ENCODE measurements at places on chromosomes 4 and X.

DNA sequence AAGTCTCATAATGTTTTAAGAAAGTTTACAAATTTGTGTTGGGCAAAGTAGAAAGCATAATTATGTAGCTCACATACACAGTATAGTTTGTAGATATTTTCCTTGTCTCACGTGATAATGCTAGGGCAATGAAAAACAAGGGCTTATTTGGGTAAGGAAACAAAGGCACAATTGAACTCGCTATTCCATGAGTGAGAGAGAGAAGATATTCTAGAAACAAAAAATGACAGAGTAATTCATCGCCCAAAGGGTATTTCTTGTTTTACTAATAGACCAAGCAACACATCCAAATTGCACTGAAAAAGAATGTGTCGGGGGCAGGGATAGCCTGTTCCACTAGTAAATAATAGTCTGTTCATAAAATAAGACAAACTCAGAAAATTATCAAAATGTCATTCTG, 3.6 kb upstream of the ASB11 start:
- peaks cover 16% of the 10 kb centered on the region for H3K36me3 ChIP-seq
- H3K27me3 ChIP-seq = no peaks in the 10 kb centered on the region
- DNase-seq = no peak
- H3K27ac ChIP-seq = no peak overlapping the region

- DNase-seq = no peak
- no peaks in the 10 kb centered on the region for H3K27me3 ChIP-seq
- no peak overlapping the region for H3K27ac ChIP-seq
- H3K4me1 ChIP-seq = no peaks in the 10 kb centered on the region
These were observed 158.8 kb downstream of the RBM46 start for GRCh38 chr4:154939851-154940250.

- no peaks in the 10 kb centered on the region for H3K36me3 ChIP-seq
- H3K4me1 ChIP-seq = peaks cover 14% of the 10 kb centered on the region
- H3K4me3 ChIP-seq = no peak within 1 kb of the TSS
- DNase-seq = no peak
These were observed at the start of gene TLR7 for GRCh38 chrX:12866451-12867377. Gene TLR7 (plus strand): TSS chrX:12867072. CDS start chrX:12867579, 507 bp downstream.

DNA sequence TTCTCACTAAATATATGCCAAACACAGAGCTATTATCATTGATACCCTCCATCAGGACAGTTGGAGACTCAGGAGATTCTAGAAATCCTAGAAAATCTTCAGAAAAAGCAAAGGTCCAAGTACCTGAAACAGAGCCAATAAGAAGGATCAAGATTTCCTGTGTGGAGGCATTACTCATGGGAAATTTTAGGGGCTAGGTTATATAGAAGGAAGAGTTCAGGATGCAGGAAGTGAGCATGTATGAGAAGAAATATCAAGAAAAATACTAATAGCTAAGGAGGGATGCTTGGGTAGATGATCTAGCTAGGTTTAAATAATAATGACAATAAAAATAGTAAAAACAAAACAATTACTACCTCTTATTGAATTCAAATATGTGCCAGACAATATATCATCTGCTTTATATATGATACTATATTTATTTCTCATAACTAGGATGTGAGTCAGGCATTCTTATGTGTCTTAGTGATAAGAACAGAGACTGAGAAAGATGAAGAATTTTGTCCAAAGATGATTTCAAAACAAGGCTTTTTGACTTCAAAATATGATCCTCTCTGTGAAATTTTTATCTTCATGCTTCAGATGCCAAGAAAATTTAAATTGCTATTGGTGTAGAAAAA, 66.4 kb upstream of the HHIP start:
- H3K4me1 ChIP-seq = no peaks in the 10 kb centered on the region
- H3K27me3 ChIP-seq = no peaks in the 10 kb centered on the region
- no peak for DNase-seq
- no peak overlapping the region for H3K27ac ChIP-seq

DNA sequence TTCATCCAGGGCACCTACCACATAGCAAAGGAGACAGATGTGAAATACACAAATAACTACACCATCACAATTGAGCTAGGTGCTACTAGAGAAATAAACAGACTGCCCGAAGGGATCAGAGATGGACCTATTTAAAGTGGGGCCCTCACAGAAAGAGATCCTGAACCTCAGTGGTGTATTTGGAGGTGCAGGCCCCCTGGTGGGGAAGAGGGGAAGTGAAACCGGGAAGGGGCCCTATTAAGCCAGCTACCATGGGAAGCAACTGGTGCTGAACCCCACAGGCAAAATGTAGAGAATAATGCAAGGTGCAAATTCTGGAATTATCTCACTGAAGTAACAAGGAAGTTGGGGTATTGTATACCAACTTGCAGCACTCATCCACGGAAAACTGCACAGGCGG, 78.6 kb upstream of the FAM9A start:
- no peak overlapping the region for H3K4me3 ChIP-seq
- peaks cover 4% of the 10 kb centered on the region for H3K27me3 ChIP-seq
- no peak overlapping the region for H3K27ac ChIP-seq
- no peak for DNase-seq
- no peaks in the 10 kb centered on the region for H3K4me1 ChIP-seq
- H3K36me3 ChIP-seq = no peaks in the 10 kb centered on the region

- H3K36me3 ChIP-seq = no peaks in the 10 kb centered on the region
- peaks cover 4% of the 10 kb centered on the region for H3K27me3 ChIP-seq
- H3K4me3 ChIP-seq = no peak overlapping the region
- H3K4me1 ChIP-seq = no peaks in the 10 kb centered on the region
These were observed 28.5 kb downstream of the EGFL6 start for GRCh38 chrX:13597874-13598273.

- no peak overlapping the region for H3K27ac ChIP-seq
- H3K27me3 ChIP-seq = no peaks in the 10 kb centered on the region
- H3K4me3 ChIP-seq = no peak overlapping the region
- no peaks in the 10 kb centered on the region for H3K4me1 ChIP-seq
- no peak for DNase-seq
- no peaks in the 10 kb centered on the region for H3K36me3 ChIP-seq
These were observed 422.6 kb upstream of the GALNTL6 start for GRCh38 chr4:171390626-171391025.

- DNase-seq = no peak
- no peaks in the 10 kb centered on the region for H3K36me3 ChIP-seq
- no peak overlapping the region for H3K4me3 ChIP-seq
- H3K4me1 ChIP-seq = no peaks in the 10 kb centered on the region
- H3K27me3 ChIP-seq = peaks cover 2% of the 10 kb centered on the region
- no peak overlapping the region for H3K27ac ChIP-seq
These were observed 3.6 kb downstream of the STARD8 start for GRCh38 chrX:68651110-68651509.

GRCh38 chr4:94462572-94462971, 10.8 kb downstream of the PDLIM5 start:
- DNase-seq = no peak
- H3K4me1 ChIP-seq = peaks cover 11% of the 10 kb centered on the region
- H3K27ac ChIP-seq = no peak overlapping the region
- no peak overlapping the region for H3K4me3 ChIP-seq

DNA sequence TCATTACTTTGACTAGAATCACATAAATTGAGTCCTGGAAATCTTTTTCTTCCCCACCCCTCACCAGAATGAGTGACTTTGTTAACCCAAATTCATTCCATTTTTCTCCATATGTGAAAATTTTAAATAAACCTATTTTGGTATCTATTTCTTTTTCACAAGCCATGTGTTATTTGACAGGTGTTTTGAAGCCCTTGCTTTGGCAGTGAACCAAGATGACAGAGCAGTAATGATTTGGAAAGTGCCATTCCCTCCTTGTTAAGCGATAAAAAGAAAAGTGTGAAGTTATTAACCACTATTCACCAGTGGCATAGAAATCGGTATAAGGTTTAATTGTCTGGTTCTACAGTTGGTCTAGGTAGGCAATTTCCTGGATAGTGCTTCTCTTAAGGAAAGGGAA, 66.1 kb downstream of the POLA1 start:
- no peaks in the 10 kb centered on the region for H3K27me3 ChIP-seq
- H3K27ac ChIP-seq = no peak overlapping the region
- peaks cover 2% of the 10 kb centered on the region for H3K4me1 ChIP-seq

DNA sequence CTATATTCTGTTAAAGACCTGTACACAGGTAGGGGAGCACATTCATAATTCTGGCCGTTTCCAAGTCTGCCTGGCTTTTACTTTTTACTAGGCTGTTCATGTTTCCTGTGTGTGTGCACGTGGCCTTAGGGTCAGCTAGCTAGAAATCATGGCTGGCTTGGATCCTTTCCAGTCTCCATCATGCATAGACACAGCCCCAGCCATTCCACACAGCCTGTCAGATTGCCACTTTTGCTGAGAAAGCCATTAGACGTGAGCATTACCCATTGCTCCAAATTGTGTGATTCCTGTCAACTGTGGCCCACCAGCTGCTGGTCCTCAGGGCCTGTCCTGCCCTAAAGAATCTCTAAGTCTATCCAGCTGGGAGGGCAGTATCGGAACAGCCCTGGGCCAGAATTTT, 11.4 kb upstream of the SORCS2 start:
- no peak for DNase-seq
- no peak overlapping the region for H3K4me3 ChIP-seq
- H3K36me3 ChIP-seq = peaks cover 1% of the 10 kb centered on the region
- H3K4me1 ChIP-seq = peaks cover 9% of the 10 kb centered on the region
- H3K27me3 ChIP-seq = peaks cover 3% of the 10 kb centered on the region

DNA sequence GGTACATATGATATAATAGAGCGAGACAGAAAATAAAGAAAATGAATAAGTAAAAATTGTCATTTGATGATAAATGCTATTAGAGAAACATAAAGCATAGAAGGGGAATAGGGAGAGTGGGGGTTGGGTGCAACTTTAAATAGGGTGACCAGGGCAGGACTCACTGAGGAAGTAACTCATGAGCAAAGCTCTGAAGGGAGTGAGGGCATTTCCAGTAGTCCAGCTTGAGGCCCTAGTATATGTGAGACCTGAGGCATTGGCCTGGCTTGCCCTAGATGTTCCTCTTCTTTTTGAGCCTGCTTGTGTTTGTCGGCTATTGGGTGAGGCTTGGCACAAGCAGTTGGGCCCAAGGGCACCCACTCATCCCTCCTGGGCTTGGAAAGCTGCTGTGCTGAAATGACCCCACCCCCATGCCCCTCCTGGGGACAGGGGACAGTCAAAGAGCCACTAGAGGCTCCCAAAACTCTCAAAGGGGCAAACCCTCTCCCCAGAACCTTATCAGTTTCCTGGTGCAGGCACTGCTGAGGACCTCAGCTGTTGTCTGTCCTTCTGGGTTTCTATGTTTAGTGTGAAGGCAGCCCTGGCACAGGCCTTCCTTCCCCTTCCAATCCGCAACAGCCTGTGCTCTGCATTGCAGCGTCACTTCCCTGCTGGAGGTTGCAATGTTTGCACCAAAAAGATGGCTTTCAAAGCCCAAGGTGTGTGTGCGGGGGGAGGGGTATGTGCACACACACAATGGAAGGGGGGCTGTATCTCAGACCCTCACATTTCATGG, 40.1 kb downstream of the APLN start:
- H3K4me1 ChIP-seq = peaks cover 8% of the 10 kb centered on the region
- no peak overlapping the region for H3K4me3 ChIP-seq
- no peaks in the 10 kb centered on the region for H3K27me3 ChIP-seq
- H3K27ac ChIP-seq = no peak overlapping the region
- no peak for DNase-seq
- no peaks in the 10 kb centered on the region for H3K36me3 ChIP-seq

- H3K36me3 ChIP-seq = no peaks in the 10 kb centered on the region
- H3K27ac ChIP-seq = no peak overlapping the region
- DNase-seq = no peak
- no peaks in the 10 kb centered on the region for H3K27me3 ChIP-seq
- H3K4me1 ChIP-seq = no peaks in the 10 kb centered on the region
These were observed 273.0 kb downstream of the ARHGAP24 start for GRCh38 chr4:85747882-85748491.

DNA sequence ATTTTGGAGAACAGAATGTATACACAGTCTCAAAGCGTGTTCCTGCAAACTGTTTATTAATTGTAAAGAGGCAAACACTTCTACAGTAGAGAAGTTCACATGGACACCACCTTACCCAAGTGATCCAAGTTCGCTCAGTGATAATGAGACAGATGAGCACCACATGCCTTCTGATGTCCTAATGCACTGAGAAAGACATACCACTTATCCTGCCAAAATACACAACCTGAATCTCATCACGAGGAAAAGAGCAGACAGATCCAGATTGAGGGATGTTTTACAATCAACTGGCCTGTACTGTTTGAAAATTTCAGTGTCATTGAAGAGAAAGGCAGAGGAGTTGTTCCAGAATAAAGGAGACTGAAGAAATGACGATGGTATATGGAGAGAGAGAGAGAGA, 12.4 kb downstream of the PPEF1 start:
- no peaks in the 10 kb centered on the region for H3K36me3 ChIP-seq
- H3K4me1 ChIP-seq = no peaks in the 10 kb centered on the region
- no peaks in the 10 kb centered on the region for H3K27me3 ChIP-seq
- DNase-seq = no peak
- H3K4me3 ChIP-seq = no peak overlapping the region

DNA sequence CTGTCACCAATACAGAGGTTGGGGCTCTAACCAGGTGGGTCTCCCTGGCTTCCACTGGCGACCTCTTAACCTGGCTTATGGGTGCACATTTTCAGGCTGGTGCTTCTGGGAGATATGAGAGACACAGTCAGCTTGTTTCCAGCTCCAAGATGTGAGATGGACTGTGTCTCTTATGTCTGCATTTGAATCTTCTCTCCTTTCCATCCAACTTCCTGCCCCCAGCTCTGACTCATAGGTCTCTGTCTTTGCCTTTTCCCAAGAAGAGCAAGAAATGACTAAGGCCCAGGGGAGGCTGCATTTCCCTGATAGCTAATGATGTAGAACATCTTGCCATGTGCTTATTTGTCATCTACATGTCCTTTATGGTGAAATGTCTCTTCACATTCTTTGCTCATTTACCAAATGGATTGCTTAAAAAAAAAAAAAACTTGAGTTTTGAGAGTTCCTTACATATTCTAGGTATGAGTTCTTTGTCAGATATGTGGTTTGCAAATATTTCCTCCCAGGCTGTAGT, 3.2 kb upstream of the UXT start:
- peak overlapping the region; percentile 89 for H3K27ac ChIP-seq
- peak; percentile 71 for DNase-seq
- H3K4me3 ChIP-seq = peak overlapping the region; percentile 33
- H3K27me3 ChIP-seq = no peaks in the 10 kb centered on the region
- H3K36me3 ChIP-seq = peaks cover 11% of the 10 kb centered on the region
- H3K4me1 ChIP-seq = peaks cover 16% of the 10 kb centered on the region

DNA sequence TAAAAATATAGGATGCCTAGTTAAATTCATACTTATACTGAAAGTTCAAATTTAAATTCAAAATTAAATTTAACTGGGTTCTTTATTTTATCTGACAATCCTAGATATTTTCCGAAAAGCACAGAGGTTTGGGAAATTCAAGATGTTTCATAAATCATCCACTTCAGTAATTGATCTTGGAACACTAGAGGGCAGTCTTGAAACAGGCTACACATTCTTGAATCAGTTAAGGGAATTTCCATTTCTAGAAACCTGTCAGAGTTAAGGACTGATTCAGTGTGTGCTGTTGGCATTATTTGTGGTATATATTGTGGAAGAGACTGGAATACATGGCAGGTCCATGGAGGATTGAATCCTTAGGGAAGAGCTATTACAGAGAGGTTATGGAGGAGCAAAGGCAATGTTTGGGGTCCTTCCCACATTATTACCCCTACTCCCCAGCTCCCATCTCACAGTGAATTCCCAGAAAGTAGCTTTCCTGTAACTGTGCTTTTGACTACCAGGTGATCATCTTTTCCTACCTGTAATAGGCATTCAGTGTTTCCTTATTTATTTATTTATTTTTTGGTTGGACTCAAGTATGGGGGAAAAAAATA, 92.9 kb downstream of the EGF start:
- H3K36me3 ChIP-seq = no peaks in the 10 kb centered on the region
- H3K27ac ChIP-seq = no peak overlapping the region
- H3K4me3 ChIP-seq = no peak overlapping the region
- DNase-seq = no peak
